Fibroblast of villous mesenchyme (primary cell): ENCODE measurements at places on chromosomes 12 and 14. TPM values are rescaled to one million over a fixed set of nuclear protein-coding genes. Genes with fewer than 3 reads are reported as not detected.

- DNase-seq: no peak
Observed at GRCh38 chr14:104844306-104845032, 20.6 kb upstream of the CEP170B start.

DNA sequence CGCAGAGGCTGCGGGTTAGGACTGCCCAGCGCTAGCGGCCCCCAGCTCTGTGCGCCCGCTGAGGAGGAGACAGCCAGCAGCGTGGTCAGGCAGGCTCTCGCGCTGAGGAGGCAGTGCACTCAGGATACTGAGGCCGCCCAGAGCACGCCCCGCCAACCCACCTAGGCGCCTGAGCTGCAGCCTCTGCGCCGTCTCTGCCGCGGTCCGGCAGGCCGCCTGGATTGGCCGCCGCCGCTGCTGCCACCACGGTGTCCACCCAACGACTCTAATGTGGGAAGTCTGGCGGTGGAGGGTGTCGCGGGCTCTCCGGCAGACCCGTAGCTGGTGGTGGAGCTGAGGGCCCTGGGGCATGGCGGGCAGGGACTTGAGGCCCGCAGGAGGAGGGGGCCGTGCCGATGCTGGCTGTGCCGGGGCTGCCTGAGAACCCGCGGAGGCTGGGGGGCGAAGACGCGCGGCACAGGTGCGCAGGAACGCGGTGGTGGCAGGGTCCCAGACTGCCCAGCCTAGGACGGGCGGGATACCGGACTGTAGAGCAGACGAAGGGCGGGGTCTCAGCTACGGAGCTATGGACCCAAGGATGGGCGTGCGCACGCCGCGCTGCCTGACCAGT lies 69.9 kb downstream of the ASCL4 start:
- no peak for DNase-seq

GRCh38 chr12:12349711-12350665 lies at the start of gene MANSC1:
MANSC1 (minus strand) TSS chr12:12350242; CDS start chr12:12343314, 6,928 bp downstream.
- no peak for DNase-seq

DNA sequence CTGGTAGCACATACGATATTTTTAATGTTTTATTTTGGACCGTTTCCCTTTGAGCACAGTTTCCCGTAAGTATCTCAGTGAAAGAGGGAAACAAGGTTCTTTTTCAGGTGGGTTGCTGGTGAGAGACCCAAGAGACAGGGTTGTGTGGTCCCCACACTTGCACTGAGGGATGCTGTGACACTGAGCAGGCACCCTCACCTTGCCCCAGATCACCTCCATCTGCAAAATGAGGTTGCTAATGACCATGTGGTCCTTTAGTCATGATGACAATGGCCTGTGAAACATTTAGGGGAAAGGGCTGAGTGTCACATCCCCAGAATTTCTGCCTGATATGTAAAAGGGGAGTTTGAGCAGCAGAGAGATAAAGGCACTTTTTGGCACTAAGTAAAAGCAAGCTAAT lies 4.3 kb downstream of the CCND2 start:
- DNase-seq: no peak

GRCh38 chr12:89200217-89200616 lies 152.1 kb downstream of the DUSP6 start:
- no peak for DNase-seq

DNA sequence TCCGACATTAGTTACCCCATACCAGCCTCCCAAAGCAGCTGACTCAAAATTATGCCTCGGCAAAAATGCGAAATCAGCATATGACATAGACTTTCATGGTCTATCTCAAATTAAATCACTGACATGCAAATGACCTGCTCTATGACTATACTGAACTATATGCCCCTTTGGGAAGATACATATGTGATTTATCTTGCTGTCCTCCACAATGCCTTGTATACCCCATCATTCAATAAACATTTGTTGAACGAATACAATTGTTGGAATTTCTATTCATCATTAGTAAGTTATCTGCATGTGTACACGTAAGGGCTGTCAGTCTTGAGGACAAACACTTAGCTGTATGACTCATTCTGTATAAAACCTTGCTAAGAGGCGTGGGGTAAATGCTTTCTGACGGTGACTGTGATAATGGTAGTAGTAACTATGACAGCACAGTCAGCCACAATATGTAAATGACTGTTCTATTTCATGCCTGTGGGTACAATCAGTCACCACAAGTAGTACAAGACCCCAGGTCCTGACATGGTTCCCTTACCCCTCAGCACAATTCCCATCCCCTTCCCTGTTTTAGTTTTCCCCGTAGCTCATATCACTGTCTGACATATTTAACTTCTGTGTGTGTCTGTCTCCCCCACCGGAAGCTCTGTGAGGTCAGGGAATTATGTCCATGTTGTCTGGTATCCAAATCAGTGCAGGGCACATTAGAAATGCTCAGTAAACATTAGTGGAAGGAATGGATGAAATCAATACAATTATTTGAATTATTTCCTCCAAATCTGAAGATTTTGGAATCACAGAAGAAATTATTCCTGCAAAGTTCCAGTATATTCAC lies 42.8 kb downstream of the STXBP6 start:
- peak; percentile 79 for DNase-seq

DNA sequence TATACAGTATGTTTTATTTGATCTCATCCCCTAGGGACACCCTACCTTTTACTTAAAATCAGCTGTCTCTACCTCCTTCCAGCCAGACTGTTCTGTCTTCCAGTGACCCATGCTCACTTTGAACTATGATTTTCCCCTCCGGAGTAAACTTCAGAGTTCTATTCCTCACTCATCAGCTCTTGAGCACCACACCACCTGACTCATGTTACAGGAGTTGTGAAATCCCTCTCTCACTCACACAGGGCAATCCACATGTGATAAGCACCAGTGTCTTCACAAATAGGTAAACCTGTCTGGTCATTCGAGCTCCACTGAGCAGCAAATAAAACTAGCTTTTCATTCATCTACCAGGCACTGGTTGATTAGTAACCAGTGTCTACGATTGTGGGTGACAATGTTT lies 177.3 kb upstream of the BMP4 start:
- peak; percentile 54 for DNase-seq

GRCh38 chr12:120358412-120359100 lies 10.4 kb downstream of the MSI1 start:
- DNase-seq: no peak

GRCh38 chr12:49863946-49864797 lies 21.3 kb upstream of the BCDIN3D start:
- DNase-seq: no peak

DNA sequence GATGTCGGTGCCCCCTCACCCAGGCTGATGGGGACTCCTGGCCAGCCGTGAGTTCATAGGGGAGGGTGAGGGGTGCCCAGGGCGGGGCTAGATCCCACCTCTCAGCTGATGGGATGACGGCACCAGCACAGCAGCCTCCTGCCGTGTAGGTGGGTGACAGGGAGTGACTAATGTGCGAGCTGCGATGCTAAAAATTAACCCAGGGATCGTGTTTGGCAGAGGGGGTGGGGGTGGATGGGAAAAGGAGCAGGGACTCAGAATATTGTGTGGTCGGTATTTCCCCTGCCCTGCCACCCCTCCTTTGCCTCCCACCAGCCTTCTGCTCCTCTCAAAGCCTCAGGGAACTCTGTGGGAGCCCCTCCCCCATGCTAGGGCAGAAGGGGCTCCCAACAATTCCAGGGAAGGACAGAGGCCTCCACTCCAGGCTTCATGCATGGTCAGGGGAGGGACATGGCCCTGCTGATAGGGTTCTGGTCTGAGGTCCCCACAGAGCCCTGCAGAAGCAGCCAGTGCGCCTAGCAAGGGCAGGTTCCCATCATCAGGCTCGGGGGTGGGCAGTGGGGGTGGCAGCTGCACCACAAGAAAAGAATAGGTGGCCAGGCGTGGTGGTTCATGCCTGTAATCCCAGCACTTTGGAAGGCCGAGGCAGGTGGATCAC lies 12.5 kb downstream of the TAMALIN start:
- DNase-seq: no peak

- DNase-seq: no peak
Observed at GRCh38 chr12:15035185-15035584, 62.3 kb downstream of the PDE6H start.

DNA sequence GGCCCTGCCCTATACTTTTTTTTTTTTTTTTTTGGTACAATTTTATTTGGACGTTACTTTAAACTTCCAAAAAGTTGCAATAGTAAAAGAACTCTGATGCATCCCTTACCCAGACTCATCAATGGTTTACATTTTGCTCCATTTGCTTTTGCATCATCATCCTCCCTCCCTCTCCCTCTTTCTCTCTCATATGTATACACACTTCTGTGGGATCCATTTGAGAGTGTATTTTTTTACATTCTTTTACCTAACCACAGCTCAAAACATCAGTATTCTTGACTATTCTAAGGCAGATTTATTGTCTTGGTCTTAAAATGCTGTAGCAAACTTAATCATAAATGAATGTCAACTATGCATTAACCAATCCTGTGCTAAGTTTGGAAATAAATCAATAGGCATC lies 111.6 kb downstream of the PRICKLE1 start:
- peak; percentile 81 for DNase-seq

DNA sequence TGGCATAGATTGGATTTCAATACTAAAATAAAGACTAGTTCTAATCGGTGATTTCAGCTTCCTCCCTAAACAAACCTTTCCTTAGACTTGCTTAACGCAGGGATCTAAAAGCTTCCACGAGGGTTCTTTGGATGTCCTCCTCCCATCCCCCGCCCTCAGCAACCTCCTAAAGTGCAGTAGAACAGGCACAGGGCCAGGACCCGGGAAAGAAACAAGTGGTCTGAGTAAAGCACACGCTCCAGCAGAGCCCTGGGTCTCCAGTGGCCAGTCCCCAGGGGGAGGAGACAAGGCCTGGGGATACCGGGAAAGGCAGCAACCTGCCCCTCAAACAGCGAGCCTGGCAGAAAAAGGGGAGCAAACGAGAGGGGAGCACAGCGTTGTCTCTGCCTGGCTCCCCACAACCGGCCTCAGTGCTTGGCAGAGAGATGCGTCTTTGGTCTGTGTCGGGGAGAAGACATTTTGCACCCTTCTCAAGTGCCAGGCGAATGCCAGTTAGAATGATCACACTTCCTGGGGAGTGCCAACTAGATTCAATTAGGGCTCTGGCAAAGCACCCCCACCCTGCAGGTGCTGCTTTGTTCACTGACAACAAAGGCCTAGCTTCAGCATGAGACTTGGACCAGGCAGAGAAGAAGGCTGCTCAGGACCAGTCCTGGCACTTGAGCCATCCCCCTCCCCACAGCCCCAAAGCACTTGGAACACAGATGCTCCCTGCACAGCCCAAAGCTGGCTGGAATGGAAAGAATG lies 17.1 kb upstream of the SLC6A12 start:
- DNase-seq: no peak

DNA sequence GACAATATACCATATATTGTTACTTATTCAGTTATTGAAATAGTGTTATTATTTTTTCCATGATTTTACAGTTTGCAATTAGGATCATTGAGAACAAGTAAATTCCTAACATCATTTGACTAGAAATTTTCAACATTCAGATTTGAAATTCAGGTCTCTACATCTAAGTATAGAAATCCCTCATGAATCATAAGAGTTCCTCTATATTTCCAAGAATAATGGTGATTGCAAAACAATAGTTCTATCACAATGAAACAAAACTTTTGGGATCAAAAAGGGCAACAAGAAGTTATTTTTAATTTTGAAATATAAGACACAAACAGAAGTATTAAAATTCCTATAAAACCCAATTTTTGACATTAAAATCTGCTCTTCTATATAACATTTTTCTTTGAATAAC lies 10.8 kb downstream of the CLEC1A start:
- no peak for DNase-seq

DNA sequence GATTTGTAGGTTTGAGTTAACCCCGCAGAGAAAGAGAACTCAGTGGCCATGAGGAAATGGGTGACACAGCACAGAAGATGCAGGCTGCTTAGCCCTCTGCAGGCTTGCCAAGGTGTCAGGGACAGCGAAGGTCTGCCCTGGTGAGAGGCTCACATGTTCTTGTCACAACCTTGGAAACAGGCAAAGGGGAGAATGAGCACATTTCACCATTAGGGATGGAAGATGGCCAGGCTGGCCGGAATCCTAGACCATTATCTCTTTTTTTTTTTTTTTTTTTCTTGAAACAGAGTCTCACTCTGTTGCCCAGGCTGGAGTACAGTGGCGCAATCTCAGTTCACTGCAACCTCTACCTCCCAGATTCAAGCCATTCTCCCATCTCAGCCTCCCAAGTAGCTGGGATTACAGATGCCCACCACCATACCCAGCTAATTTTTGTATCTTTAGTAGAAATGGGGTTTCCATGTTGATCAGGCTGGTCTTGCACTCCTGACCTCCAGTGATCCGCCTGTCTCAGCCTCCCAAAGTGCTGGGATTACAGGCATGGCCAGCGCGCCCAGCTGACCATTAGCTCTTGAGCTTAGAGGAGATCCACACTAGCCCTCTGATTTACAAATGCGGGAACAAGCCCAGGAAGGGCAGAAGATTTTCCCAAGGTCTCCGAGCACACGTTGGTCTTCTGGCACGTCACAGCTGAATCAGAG lies 34.6 kb downstream of the LTBP2 start:
- DNase-seq: peak; percentile 82

GRCh38 chr14:20458031-20458789 lies 3.0 kb downstream of the PIP4P1 start:
- no peak for DNase-seq

DNA sequence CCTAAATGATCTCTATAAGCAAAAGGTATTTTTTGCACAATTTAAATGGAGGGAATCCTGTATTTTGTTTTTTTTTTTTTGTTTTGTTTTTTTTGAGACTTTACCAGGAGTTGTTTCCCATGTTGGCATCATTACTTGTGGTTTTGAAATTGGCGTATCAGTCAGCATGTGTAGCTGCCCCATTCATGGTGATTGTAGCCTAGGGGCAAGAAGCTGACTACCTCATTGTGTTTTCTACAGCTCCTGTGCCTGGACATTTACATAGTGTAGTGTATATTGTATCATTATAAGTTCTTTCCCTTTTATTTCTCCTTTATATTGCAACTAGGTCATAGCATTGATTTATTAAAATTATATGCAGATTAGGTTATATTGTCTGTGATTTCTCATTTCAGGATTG lies 24.5 kb downstream of the SAMD4A start:
- DNase-seq: no peak

DNA sequence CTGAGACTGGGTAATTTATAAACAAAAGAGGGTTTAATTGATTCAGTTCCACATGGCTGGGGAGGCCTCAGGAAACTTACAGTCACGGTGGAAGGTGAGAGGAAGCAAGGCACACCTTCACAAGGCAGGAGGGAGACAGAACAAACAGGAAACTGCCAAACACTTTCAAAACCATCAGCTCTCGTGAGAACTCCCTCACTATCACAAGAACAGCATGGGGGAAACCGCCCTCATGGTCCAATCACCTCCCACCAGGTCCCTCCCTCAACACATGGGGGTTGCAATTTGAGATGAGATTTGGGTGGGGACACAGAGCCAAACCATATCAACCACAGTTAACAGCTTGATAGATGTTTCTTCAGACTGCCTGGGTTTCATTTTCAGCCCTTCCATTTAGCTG lies 6.2 kb upstream of the GNPNAT1 start:
- no peak for DNase-seq

GRCh38 chr14:72177251-72177650 lies 245.0 kb downstream of the RGS6 start:
- no peak for DNase-seq

The CISTR gene
- not detected in 2 replicates for total RNA-seq

The KICS2 gene
- 8.2 and 9.0 TPM in 2 replicates for total RNA-seq

The RFX4 gene
- not detected in 2 replicates for total RNA-seq

The ACOT6 gene
- under 0.01 TPM in 1 of 2 replicates, not detected in the other for total RNA-seq

The OR6C2 gene
- total RNA-seq: not detected in 2 replicates

The MYF5 gene
- not detected in 2 replicates for total RNA-seq

The LBHD2 gene
- not detected in 2 replicates for total RNA-seq

The ADAM20 gene
- 0.64 and 0.86 TPM in 2 replicates for total RNA-seq

The YAF2 gene
- 14.2 and 20.7 TPM in 2 replicates for total RNA-seq

The SLC22A17 gene
- total RNA-seq: 14.8 and 16.4 TPM in 2 replicates
